Lung (tissue), 17 donors: ENCODE measurements at places on chromosomes 1 and 21. TPM values are rescaled to one million over a fixed set of nuclear protein-coding genes. Genes with fewer than 3 reads are reported as not detected.

ADORA3 gene
- 1.1 TPM for total RNA-seq

RIPPLY3 gene
- total RNA-seq = 2.1 TPM

KRTAP10-12 gene
- not detected for total RNA-seq

BLACAT1 gene
- total RNA-seq = 0.74 TPM

ETV3L gene
- total RNA-seq = not detected

POTED gene
- total RNA-seq = not detected

KIF26B gene
- total RNA-seq = 6.7 TPM

IQCC gene
- total RNA-seq = 2.4 TPM

CFHR1 gene
- total RNA-seq = 0.82 TPM

UBE2J2 gene
- 36.0 TPM for total RNA-seq

ECM1 gene
- total RNA-seq = 20.0 TPM

PYHIN1 gene
- total RNA-seq = 0.95 TPM

ZMYND12 gene
- total RNA-seq = 6.6 TPM

IGSF21 gene
- total RNA-seq = 0.20 TPM

NPPA gene
- not detected for total RNA-seq

TRNAU1AP gene
- 40.2 TPM for total RNA-seq

MANEAL gene
- 2.3 TPM for total RNA-seq

MROH9 gene
- 3.5 TPM for total RNA-seq

CFH gene
- 185 TPM for total RNA-seq

HSF2BP gene
- 0.71 TPM for total RNA-seq

SPATA45 gene
- total RNA-seq = not detected

ICOSLG gene
- 4.0 TPM for total RNA-seq

TMEM35B gene
- total RNA-seq = 35.5 TPM

DNA sequence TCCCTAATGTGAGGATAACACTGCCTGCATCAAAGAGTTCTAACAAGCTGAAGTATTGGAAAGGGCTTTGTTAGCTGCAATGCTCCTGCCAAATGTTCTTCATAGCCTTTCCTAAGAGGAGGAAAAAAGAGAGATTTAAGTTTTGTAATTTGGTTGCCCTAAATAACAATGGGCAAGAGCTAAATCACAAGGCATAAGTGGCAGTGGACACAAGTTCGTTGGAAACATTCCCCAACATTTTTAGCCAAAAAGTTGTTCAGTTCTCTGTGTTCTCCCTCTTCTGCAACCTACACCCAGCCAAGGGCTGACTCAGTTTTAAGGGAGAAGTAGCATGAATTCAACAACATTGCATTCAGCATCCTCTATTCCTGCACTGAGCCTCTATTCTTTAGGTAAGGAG lies 2.6 kb upstream of the UQCRHL start:
- DNase-seq = no peak

GRCh38 chr1:184014271-184014670 lies 23.3 kb downstream of the COLGALT2 start:
- no peak for DNase-seq

DNA sequence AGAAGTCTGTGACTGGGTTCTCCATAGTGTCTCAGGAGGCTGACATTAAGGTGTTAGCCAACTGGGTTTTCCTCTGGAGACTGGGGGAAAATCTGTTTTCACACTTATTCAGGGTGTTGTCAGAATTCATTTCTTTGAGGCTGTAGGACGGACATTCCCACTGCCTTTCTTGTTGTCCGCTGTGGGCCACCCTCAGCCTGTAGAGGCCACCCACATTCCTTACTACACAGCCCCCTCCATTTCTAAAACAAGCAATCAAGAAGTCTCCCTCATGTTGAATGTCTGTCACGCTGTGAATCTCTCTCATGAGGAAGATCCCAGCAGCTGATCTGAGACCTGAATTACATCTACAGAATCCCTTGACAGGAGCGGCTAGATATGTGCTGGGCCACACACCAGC lies 295.5 kb upstream of the RUNX1 start:
- DNase-seq = no peak

- DNase-seq = peak; percentile 55
Observed at GRCh38 chr1:160007577-160008200, 24.1 kb downstream of the PIGM start.

DNA sequence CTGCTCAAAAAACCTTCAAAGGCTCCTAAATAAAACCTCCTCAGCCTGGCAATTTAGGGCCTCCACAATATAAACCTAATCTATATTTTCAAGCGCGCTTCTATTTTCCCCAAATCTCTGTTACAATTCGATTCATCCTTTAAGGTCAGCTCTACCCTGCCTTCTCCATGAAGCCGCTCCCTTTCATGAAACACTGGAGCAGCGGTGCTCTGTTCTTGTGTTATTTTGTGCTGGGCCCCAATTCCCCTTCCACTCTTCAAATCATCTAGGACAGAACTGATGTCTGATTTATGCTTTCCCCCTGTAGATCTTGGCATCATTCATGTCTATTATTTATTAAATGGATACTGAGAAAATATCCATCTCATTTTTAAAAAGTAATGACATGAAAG lies 6.9 kb downstream of the ERRFI1 start:
- no peak for DNase-seq

- DNase-seq = no peak
Observed at GRCh38 chr1:171352554-171352953, 38.6 kb downstream of the FMO4 start.

- no peak for DNase-seq
Observed at GRCh38 chr1:85846706-85847105, 138.5 kb upstream of the ZNHIT6 start.

DNA sequence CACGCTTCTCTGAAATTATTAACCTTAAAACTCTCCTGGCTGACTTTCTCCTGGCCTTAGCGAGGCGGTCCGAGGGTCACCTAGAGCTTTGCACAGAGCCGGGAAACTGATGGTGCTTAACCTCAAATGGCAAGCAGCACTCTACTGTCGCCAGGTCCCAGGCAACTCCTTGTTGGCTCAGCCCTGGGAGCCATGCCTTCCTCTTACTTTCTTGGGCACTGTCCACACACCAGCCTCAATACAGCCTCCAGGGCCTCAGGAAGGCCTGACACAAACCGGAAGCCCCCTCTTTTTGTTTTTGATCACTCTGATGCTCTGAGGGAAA lies 3.8 kb downstream of the TRABD2B start:
- no peak for DNase-seq

GRCh38 chr1:45205011-45205909 lies 1.1 kb downstream of the ZSWIM5 start:
- DNase-seq = peak; percentile 62

- DNase-seq = no peak
Observed at GRCh38 chr1:1900883-1901640, 10.2 kb upstream of the GNB1 start.

DNA sequence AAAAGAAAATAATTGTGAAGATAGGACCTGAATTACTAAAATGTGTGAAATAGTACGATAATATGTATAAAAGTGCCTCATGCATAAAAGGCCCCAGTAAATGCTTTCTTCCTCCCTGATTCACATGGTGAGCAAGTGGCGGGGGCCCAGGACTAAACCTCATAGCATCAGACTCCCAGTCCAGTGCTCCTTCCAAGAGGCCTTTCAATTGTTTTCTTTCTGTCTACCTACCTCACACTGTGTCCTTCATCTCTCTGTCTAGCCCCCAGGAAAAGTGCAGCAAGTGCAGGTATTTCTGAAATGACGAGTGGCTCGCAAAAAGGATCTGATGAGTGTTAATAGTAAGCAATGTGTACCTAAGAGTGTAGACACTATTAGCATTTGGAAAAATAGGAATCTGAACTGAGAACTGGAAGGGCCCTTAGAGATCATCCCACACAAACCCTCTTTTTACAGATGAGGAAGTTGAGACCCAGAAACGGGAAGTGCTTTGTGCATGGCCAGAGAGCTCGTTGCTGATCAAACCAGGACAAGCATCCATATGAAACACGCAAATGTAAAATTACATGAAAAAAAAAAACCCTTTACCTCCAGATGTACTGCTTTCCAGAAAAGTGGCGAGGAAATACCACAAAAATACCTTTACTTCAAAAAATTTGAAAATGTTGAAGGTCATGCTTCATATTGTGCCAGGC lies 118.2 kb upstream of the HOOK1 start:
- no peak for DNase-seq

DNA sequence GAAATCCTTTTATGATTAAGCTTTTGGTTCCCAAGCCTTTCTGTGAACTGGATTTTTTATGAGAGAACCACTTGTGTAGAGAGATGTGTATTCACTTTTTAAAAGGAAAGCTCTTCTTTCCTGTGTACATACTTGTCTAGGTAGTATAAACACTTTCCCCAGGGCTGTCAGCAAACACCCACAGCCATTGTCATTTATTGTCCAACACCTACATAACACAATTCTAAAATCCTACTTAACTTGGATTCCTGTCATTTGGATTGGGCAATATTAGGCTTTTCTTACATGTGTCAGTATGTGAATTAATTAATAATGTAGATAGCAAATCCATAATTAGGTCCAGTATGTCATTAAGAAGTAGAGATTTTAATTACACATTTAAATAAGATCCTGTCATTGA lies 12.3 kb downstream of the DDX20 start:
- no peak for DNase-seq

GRCh38 chr1:222761083-222761482 lies 24.1 kb downstream of the FAM177B start:
- no peak for DNase-seq

- peak; percentile 98 for DNase-seq
Observed at GRCh38 chr1:92784639-92785500, at the start of gene EVI5. TSS of gene EVI5 (minus strand) at chr1:92785108. CDS start at chr1:92736546, 48,562 bp downstream.

DNA sequence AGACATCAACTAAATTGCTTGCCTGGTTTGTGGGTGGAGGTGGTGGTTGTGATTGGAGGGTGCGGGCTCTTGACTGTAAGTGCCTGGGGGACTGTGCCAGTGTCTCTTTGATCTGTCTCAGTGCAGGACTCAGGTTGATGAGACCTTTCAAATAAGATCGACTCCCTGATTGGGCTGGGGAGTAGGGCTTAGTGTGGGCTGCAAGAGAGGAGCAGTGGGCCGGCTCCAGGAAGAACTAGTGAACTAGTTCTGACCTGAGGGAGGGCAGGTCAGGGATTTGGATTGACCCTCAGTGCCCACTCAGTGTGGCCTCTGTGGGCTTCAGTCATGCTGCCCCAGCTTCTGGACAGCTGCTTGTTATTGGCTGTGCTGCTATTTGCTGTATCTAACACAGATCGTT lies 130.6 kb upstream of the CACNA1E start:
- no peak for DNase-seq

- DNase-seq = no peak
Observed at GRCh38 chr1:220699044-220699443, 8.9 kb downstream of the C1orf115 start.

DNA sequence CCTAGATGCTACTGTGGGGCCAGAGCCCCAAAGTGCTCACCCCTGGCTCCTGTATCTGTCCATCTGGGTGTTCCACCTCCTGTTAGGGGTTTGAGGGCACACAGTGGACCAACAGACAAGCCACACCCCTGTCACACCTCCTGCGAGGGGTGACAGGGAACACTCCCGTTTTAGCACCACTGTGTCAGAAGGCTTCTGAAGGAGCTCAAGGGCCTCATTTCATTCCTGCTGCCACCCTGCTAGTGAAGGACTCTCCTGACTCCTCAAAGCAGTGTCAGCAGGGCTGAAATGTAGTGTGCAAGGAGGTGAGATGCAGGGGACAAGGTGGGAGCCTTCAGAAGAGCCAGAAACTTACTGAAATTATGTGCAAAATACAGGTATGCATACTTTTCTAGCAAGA lies 174.6 kb downstream of the GPATCH2 start:
- DNase-seq = no peak

DNA sequence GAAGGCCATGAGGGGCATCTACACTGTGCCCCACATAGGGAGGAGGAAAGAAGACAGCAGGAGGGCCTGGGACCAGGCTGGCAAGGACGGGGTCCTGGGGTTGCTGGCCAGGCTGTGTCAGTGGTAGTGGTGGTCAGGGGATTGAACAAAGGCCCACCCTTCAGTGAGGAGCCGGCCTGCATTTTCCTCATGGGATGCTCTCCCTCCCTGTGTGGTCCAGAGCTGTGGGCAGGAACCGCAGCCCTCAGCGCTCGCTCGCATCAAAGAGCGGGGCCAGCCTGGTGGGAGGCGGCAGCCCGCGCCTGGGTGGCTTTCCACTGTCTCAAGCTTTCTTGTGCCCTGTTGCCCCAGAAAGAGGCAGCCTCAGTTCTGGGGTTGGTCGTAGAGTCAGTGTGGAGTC lies 24.8 kb downstream of the LHX4 start:
- no peak for DNase-seq

DNA sequence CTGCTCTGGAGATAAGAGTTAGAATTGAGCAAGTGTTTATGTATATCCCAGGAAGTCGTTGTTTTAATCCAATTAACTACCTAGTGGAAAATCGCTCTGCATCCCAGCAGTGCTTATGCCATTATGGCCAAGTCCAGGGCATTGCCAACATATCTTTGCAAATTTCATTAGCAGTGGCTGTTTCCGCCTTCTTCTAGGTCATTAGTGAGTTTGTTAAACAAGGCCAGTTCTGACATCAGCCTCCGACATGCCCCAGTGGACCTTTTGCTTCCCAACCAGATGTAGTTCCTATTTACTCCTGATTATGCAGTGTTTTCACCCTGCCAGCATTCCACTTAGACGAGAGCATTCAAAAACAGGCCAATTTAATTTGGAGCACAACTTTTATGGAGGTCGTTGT lies 106.8 kb upstream of the FAM78B start:
- no peak for DNase-seq

DNA sequence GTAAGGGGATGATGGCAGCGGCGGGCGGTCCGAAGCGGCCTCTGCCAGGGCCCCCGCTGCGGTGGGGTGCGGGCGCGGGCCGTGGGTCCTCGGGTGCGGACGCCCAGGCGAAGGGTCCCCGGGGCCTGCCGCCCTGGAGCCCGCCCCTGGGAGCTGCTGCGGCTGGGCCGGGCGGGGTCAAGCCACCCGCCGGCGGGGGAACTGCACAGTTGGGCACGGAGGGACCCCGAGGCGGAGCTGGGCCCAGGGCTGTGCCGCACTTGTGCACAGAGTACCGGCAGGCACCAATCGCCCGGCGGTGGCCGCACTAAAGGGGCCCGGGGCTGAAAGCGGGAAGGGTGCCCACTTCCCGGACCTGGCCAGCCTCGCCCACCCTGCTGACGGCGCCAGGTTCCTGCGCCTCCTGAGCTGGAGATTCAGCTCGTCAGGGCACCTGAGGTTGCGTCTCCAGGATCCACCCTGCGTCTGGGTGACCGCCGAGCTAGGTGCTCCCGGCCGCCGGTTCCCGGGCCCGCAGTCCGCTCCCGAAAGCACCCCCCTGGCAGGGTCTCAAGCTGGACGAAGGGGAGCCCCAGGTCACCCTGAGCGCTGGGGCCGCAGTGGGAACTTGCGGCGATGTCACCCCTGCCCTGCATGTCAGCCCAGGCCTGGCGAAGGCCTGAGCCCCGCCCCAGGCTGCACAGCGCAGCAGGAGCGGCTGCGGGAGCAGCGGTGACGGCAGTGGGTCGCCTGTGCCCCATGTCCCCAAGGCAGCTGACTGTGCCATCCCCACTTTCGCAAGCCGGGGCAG lies 56.7 kb upstream of the ETV3 start:
- no peak for DNase-seq

- no peak for DNase-seq
Observed at GRCh38 chr1:169765580-169766331, 29.0 kb downstream of the METTL18 start.

GRCh38 chr1:66981679-66982078 lies 56.9 kb downstream of the MIER1 start:
- DNase-seq = peak; percentile 34

GRCh38 chr21:16194095-16194787 lies 464.5 kb downstream of the USP25 start:
- peak; percentile 80 for DNase-seq
